ENCODE measurements at places on chromosomes 12 and 14.
A peak's percentile ranks its signal among the peaks of the same experiment; 100 is the strongest.

GRCh38 chr12:123035841-123036240, 55.4 kb downstream of the ARL6IP4 start:
- DNase-seq = no peak
- H3K27ac ChIP-seq = no peak overlapping the region
- no peaks in the 10 kb centered on the region for H3K36me3 ChIP-seq
- peaks cover 8% of the 10 kb centered on the region for H3K4me1 ChIP-seq
- H3K27me3 ChIP-seq = no peaks in the 10 kb centered on the region
- H3K4me3 ChIP-seq = no peak overlapping the region

DNA sequence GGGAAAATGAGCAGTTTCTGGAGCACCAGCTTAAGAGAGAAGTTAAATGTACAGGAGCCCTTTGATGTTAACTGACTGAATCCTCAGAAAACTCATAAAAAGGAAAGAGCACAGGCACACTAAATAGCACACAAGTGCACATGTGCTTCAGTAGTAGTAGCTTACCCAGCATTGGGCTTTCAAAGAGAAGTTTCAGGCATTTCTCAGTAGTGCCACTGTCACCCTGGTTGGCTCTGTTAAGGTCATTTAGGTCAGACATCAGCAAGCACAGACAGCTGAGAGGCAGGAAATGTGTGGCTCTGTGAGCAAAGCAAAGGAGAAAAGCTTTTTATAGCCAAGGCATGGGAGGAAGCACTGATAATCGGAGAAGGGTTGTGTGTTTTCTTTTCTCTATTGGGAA, 96.3 kb upstream of the HIF1A start:
- H3K27ac ChIP-seq = peak overlapping the region; percentile 60
- H3K4me3 ChIP-seq = no peak overlapping the region
- peaks cover 26% of the 10 kb centered on the region for H3K4me1 ChIP-seq
- peaks cover 8% of the 10 kb centered on the region for H3K27me3 ChIP-seq
- H3K36me3 ChIP-seq = peaks cover 2% of the 10 kb centered on the region
- DNase-seq = no peak

- H3K27me3 ChIP-seq = no peaks in the 10 kb centered on the region
- H3K27ac ChIP-seq = no peak overlapping the region
- H3K4me3 ChIP-seq = no peak overlapping the region
- DNase-seq = no peak
- no peaks in the 10 kb centered on the region for H3K36me3 ChIP-seq
Measured at GRCh38 chr14:102932484-102933248, 10.2 kb downstream of the AMN start.

DNA sequence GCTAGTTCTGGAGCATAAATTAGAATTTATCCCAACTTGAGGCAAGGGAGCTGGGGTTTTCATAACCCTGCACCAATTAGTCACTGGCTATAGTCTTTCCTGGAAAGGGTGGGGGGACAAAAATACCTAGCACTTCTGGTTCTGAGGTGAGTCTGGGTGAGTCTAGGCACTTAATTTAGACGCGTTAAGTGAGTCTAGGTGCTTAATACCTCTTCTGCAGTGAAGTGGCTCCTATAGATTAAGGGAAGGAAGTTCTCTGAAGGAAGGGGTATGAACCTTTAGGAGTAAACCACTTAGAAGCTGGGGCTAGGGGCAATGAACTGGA, 251.7 kb downstream of the EFCAB11 start:
- H3K4me3 ChIP-seq = no peak overlapping the region
- H3K36me3 ChIP-seq = no peaks in the 10 kb centered on the region
- DNase-seq = no peak

DNA sequence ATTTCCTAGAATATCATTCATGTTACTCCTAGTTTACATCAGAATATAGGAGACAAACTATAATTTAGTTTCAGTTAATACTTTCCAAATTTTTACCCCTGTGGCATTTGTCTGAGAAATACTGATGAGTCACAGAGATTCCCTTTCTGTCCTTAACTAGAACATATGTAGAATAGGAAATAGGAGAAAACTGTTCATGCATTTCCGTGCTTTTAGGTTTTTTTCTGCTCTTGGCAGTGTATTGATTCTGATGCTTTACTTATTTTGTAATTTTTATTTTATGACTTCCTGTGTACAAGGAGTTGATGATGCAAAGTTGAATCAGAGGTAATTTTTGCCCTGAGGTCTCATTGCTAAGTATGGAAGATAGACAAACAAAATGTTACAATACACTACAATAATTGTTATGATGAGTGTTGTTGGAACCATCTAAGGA, 23.0 kb downstream of the MNAT1 start:
- no peak overlapping the region for H3K27ac ChIP-seq
- H3K36me3 ChIP-seq = no peaks in the 10 kb centered on the region
- peaks cover 30% of the 10 kb centered on the region for H3K4me1 ChIP-seq
- H3K27me3 ChIP-seq = no peaks in the 10 kb centered on the region

DNA sequence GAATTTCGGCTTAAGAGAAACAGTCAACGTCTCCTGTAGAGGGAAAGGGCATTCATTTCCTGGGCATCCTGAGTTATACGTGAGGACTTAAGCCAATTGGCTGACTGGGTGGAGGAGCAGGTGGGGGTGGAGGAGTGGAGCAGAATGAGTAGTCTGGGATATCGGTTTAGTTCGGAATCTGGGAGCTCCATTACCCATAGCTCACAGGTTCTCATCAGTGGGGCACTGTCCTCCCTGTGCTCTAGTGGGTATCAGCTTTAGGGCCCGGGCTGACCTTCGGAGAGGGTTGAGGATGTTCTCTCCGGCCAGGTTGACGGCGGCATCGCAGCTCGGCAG, 704 bp downstream of the SDR39U1 start:
- peak overlapping the region; percentile 99 for H3K4me3 ChIP-seq
- DNase-seq = no peak
- H3K27ac ChIP-seq = peak overlapping the region; percentile 98
- peaks cover 3% of the 10 kb centered on the region for H3K36me3 ChIP-seq

GRCh38 chr12:26987634-26988424, 26.4 kb downstream of the TM7SF3 start:
- peaks cover 14% of the 10 kb centered on the region for H3K4me1 ChIP-seq
- H3K4me3 ChIP-seq = no peak overlapping the region
- no peak for DNase-seq
- peaks cover 17% of the 10 kb centered on the region for H3K36me3 ChIP-seq

GRCh38 chr14:70359076-70359424, 433 bp downstream of the COX16 start:
- peak overlapping the region; percentile 97 for H3K27ac ChIP-seq
- no peak for DNase-seq
- no peaks in the 10 kb centered on the region for H3K27me3 ChIP-seq

GRCh38 chr12:83245156-83245555, 558.5 kb downstream of the TMTC2 start:
- no peaks in the 10 kb centered on the region for H3K36me3 ChIP-seq
- no peak overlapping the region for H3K27ac ChIP-seq
- H3K4me1 ChIP-seq = no peaks in the 10 kb centered on the region
- no peaks in the 10 kb centered on the region for H3K27me3 ChIP-seq

GRCh38 chr12:45863332-45863731, 127.0 kb downstream of the SCAF11 start:
- peaks cover 5% of the 10 kb centered on the region for H3K4me1 ChIP-seq
- H3K27ac ChIP-seq = peak overlapping the region; percentile 19
- DNase-seq = no peak
- H3K4me3 ChIP-seq = no peak overlapping the region

DNA sequence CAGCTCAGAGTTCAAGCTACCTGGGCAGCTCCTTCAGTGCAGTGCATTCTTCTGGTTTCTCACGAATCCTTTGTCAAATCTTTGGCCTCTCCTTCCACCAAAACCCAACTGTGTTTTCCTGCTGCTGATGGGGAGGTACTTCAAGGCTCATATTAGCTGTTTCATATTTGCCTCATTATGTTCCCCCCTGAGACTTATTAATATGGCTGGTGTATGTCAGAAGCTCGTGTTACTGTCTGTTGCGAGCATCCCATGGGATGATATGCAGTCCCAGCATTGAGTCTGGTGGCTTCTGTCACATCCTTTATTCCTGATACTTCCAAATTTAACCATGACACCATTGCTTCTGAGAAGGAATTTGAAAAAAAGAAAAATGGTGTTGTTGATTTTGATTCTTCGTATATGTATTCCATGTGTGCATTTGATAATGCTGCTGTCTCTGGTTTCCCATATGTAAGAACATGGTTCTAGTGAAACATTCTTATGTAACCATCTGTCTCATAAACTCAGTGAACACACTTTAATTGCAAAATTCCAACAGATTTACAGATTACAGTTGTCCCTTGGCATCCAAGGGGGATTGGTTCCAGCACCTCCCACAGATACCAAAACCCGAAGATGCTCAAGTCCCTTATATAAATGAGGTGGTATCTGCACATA, 149.1 kb downstream of the KICS2 start:
- H3K27ac ChIP-seq = no peak overlapping the region
- H3K4me1 ChIP-seq = no peaks in the 10 kb centered on the region
- H3K36me3 ChIP-seq = no peaks in the 10 kb centered on the region
- no peak overlapping the region for H3K4me3 ChIP-seq
- H3K27me3 ChIP-seq = no peaks in the 10 kb centered on the region

- H3K36me3 ChIP-seq = peaks cover 2% of the 10 kb centered on the region
- peak overlapping the region; percentile 98 for H3K27ac ChIP-seq
- no peak for DNase-seq
- no peaks in the 10 kb centered on the region for H3K27me3 ChIP-seq
- H3K4me1 ChIP-seq = peaks cover 41% of the 10 kb centered on the region
Measured at GRCh38 chr14:31204593-31205534, 2.7 kb downstream of the HECTD1 start.

GRCh38 chr12:69000074-69000473, 67.1 kb upstream of the CPM start:
- peaks cover 8% of the 10 kb centered on the region for H3K27me3 ChIP-seq
- H3K36me3 ChIP-seq = no peaks in the 10 kb centered on the region
- no peak overlapping the region for H3K27ac ChIP-seq
- no peak overlapping the region for H3K4me3 ChIP-seq
- no peaks in the 10 kb centered on the region for H3K4me1 ChIP-seq

- no peak for DNase-seq
- peaks cover 3% of the 10 kb centered on the region for H3K36me3 ChIP-seq
- no peak overlapping the region for H3K4me3 ChIP-seq
- H3K27me3 ChIP-seq = peaks cover 6% of the 10 kb centered on the region
- H3K27ac ChIP-seq = peak overlapping the region; percentile 19
- peaks cover 28% of the 10 kb centered on the region for H3K4me1 ChIP-seq
Measured at GRCh38 chr14:23612802-23613201, 23.4 kb upstream of the DHRS2 start.

GRCh38 chr14:105332350-105332874, 17.9 kb downstream of the PACS2 start:
- no peak overlapping the region for H3K4me3 ChIP-seq
- H3K4me1 ChIP-seq = peaks cover 22% of the 10 kb centered on the region
- H3K27me3 ChIP-seq = no peaks in the 10 kb centered on the region
- no peak for DNase-seq

- no peak overlapping the region for H3K27ac ChIP-seq
- no peaks in the 10 kb centered on the region for H3K4me1 ChIP-seq
- H3K36me3 ChIP-seq = no peaks in the 10 kb centered on the region
Measured at GRCh38 chr12:85422762-85423161, 142.7 kb downstream of the ALX1 start.

DNA sequence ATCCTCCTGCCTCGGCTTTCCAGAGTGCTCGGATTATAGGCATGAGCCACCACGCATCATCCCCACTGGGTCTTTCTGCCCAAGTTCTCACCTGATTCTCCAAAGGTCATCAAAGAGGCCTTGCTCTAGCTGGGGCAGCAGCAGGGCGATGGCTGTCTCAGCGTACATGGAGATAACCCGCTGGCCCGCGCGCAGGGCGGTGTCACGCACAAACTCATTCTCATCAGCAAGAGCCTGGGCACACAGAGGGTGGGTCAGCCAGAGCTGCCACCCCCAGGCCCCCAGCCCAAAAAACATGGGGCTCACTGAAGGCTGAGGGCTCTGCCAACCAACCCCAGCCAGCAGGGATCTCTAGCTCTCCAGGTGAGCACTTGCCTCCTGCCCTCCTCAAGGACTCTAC, 27.7 kb upstream of the RAB35 start:
- H3K27me3 ChIP-seq = no peaks in the 10 kb centered on the region
- H3K4me1 ChIP-seq = peaks cover 2% of the 10 kb centered on the region
- peaks cover 15% of the 10 kb centered on the region for H3K36me3 ChIP-seq
- no peak overlapping the region for H3K4me3 ChIP-seq

DNA sequence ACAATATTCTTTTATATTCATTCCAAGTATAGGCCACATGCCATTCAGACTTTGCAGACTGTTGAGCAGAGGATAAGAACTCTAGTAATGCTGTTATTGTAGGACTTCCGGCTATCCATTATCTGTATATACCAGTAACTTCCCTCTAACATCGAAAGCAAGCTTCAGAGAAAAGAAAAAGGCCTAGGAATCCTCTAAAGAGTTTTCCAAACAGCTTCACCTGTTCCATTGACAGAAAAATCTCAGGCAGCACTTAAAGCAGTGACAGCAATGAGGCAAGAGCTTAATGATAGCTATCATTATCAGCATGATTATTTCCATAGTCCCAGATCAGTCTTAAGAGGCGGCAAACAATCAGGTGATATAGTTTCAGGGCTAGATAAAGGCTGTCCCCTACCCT, 1.8 kb downstream of the CPNE8 start:
- peak overlapping the region; percentile 91 for H3K4me3 ChIP-seq
- no peaks in the 10 kb centered on the region for H3K36me3 ChIP-seq
- peaks cover 26% of the 10 kb centered on the region for H3K4me1 ChIP-seq
- H3K27ac ChIP-seq = peak overlapping the region; percentile 61

DNA sequence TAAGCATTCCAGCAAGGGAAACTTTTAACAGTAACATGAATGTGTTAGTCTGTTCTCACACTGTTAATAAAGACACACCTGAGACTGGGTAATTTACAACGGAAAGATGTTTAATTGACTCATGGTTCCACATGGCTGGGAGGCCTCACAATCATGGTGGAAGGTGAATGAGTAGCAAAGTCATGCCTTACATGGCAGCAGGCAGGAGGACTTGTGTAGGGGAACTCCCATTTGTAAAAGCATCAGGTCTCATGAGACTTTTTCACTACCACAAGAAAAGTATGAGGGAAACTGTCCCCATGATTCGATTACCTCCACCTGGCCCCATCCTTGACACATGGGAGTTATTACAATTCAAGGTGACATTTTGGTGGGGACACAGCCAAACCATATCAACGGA, 168.3 kb downstream of the PAH start:
- H3K4me3 ChIP-seq = no peak overlapping the region
- no peak overlapping the region for H3K27ac ChIP-seq
- no peaks in the 10 kb centered on the region for H3K36me3 ChIP-seq
- DNase-seq = no peak
- H3K4me1 ChIP-seq = no peaks in the 10 kb centered on the region
- H3K27me3 ChIP-seq = no peaks in the 10 kb centered on the region

DNA sequence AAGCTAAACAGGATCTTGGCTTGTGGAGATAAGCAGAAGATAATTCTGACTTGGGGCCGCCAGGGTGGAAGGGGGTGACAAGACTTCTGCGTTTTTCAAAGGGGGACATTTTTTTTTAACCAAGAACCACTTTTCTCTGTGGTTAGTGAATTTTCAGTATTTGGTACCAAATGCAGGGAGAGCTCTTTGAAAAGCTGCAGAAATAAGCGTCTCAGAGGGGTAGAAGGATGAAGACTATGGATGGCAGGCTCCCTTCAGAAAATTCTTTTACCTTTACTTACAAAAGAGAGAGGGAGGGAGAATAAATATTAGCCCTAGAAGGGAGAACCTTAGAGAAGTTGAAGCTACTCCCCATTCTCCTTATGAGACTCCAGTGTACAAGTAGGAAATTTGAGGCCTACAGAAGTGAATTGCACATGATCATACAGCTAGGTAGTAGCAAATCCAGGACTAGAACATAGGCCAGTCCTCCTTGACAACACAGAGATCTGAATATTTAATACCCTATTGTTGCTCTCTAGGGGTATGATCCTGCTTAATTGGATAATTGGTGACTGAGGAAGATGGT, 840 bp downstream of the MRPL52 start:
- H3K36me3 ChIP-seq = peaks cover 8% of the 10 kb centered on the region
- H3K27me3 ChIP-seq = peaks cover 6% of the 10 kb centered on the region
- H3K27ac ChIP-seq = peak overlapping the region; percentile 96
- no peak for DNase-seq
